Mammary microvascular endothelial cell (primary cell): ENCODE measurements at places on chromosomes 11 and 22. TPM values are rescaled to one million over a fixed set of nuclear protein-coding genes. Genes with fewer than 3 reads are reported as not detected.

Gene OLFML1
- not detected in 2 replicates for total RNA-seq

Gene VWA5A
- total RNA-seq = 4.8 and 5.8 TPM in 2 replicates

Gene GDPD4
- not detected in 2 replicates for total RNA-seq

Gene CATSPER1
- total RNA-seq = 0.47 TPM in 1 of 2 replicates, not detected in the other

Gene HBB
- not detected in 2 replicates for total RNA-seq

Gene BCO2
- total RNA-seq = 0.40 and 0.44 TPM in 2 replicates

Gene FLRT1
- total RNA-seq = not detected in 2 replicates

Gene TTC28
- 19.0 and 24.9 TPM in 2 replicates for total RNA-seq

Gene PHOX2A
- total RNA-seq = not detected in 2 replicates

Gene GRM5
- total RNA-seq = 0.07 and 0.15 TPM in 2 replicates

Gene CCDC73
- total RNA-seq = not detected in 2 replicates

Gene NAV2
- 35.3 and 41.5 TPM in 2 replicates for total RNA-seq

Gene KLHL35
- 0.27 and 1.2 TPM in 2 replicates for total RNA-seq

Gene C22orf42
- total RNA-seq = not detected in 2 replicates

Gene NEFH
- total RNA-seq = 1.2 and 2.1 TPM in 2 replicates

Gene ARHGAP32
- 2.9 and 3.1 TPM in 2 replicates for total RNA-seq

Gene NLRP6
- total RNA-seq = not detected in 2 replicates

Gene RIMBP3B
- not detected in 2 replicates for total RNA-seq

Gene RELT
- total RNA-seq = 7.7 and 9.4 TPM in 2 replicates

Gene PATE1
- not detected in 2 replicates for total RNA-seq
